Right kidney (tissue), 9 donors: ENCODE measurements at places on chromosomes 6 and 20.

DNA sequence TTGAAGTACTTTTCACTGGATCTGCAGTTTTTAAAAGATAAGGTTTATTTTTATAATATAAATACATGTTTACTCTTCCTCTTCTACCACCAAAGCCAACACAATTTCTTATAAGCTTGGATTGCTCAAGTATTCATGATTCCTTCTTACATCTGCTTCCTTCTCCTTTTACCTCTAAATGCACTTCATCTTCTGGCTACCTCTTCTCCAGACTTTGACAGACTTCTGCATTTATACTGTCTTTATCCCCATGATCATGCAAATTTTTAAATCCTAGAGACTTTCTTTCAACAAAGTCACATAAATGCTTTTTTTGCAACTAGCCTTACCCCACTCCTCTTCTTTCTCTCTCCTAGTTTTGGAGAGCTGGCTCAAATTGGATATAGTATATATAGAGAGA lies 142.9 kb downstream of the TFAP2B start:
- no peak for DNase-seq

GRCh38 chr20:36094497-36094896 lies 60.0 kb upstream of the EPB41L1 start:
- DNase-seq, result peak; percentile 39

DNA sequence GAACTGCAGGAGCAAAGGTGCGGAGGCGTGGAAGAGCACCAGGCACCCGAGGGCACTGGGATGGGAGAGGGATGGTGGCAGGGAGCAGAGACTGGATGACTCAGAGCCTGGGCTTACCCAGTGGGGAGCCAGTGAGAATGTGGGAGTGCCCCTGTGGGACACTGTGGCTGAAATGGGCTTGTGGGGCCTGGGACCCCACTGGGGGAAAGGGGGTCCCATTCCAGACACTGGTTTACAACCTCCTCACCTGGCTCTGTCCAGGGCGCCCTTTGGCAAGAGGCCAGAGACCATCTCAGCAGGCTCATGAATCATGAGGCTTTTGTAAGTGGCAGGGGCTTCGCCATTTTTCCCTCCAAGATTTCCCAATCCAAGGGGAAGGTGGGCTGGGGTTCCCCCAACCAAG lies 124.0 kb upstream of the MAFB start:
- no peak for DNase-seq

DNA sequence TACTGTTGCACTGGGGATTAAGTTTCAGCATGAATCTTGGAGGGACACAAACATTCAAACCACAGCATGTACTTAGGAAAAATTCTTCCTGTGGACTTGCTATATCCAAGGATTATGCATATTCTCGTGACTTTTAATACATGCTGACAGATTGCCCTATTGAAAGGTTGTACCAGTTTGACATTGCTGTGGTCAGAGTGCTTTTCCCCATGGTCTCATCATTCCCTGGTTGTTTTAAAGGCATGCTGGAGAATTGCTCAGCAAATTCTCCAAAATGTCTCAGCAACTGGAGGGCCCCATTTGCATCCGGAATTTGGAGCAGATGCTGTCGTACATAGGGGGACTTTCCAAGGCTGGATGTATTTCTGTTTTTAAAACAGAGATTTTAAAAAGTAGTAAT lies 7.4 kb downstream of the HECA start:
- no peak for DNase-seq

- DNase-seq, result peak; percentile 73
Measured at GRCh38 chr6:3751077-3751729, at the start of gene PXDC1. PXDC1 (minus strand) TSS chr6:3751713; CDS start chr6:3751531, 182 bp downstream.

DNA sequence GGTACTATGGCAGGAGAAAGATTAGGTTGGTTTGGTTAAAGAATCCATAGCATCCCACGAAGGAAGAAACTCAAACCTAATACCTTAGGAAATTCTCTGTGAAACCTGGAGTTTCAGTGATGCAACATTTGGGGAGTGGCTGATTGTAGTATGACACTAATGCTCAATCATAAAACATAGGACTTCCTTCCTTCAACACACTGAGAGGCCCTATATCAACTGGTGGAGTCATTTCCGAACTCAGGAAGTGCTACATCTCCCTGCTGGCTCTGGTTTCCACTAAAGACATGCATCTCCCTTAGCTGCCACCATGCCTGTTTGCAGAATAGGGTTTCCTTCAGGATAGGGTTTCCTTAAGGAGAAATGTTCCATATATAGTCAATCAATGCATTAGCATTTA lies 5.2 kb upstream of the MANEA start:
- no peak for DNase-seq

GRCh38 chr6:8821981-8822381 lies 386.6 kb upstream of the SLC35B3 start:
- DNase-seq, result no peak

GRCh38 chr20:44961870-44962267 lies 1.7 kb upstream of the TOMM34 start:
- DNase-seq, result no peak

GRCh38 chr20:53660078-53660909 lies 66.7 kb upstream of the ZNF217 start:
- peak; percentile 76 for DNase-seq

DNA sequence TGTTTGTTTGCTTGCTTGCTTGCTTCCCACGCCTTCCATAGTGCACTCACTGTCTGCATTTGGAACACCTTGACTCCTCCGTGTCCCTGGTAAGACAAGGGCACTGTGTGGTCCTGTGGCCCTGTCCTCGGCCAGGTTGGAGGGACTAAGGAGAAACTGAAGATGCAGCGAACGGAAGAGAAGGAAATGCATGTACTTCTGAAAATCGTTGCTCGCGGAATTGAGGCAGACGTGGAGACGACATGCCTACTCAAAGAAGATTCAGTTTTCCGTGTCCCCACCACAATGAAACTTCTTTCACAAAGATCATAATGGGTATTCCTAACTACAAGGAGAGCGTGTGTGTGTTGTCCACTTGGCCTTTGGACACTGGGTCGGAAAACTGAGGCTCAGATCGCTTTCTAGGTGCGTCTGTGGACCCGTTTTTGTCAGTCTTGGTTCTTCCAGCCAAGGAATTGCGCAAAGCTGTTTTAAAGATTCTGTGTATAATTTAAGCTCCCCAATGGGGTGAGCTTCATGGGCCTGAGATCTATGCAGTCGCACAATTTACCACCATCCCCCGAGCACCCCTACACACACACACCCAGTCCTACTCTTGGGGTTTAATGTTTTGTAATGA lies 120.4 kb upstream of the ZNF184 start:
- peak; percentile 36 for DNase-seq

GRCh38 chr6:31157513-31158139 lies at the start of gene CCHCR1:
CCHCR1 (minus strand) TSS chr6:31157802; CDS start chr6:31157600, 202 bp downstream.
- DNase-seq, result no peak

- no peak for DNase-seq
Measured at GRCh38 chr6:33947916-33948594, 144.3 kb upstream of the MLN start.

GRCh38 chr6:39806278-39806677 lies 14.1 kb downstream of the DAAM2 start:
- DNase-seq, result no peak

DNA sequence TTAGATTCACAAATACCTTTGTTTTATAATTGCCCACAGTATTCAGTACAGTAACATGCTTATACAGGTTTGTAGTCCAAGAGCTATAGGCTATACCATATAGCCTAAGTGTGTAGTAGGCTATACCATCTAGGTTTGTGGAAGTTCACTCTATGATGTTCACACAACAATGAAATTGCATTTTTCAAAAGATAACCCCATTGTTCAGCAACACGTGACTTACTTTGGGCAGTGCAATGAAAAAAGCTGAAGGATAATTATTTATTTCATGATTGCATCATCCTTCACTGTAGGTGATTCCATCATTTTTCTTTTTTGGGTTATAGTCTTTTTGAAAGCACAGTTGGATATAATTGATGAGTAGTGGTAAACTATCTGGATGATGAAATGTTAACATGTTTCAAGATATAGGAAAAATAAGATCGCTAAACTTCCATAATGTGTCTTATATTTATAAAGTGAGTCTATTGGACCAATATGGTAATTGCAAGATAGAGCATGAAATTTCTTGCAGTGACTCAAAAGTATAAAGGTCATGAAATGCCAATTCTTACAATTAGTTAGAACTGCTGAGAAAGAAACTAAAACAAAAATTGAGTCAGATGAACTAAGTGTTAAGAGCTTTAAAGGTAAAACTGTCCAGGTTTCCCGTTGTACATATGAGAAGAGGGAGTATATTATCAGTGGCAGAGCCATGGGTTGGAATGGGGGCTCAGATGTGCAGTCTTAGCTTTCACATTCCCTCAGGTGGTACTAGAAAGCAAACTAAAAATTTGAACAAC lies 164.4 kb downstream of the ZFAND3 start:
- DNase-seq, result no peak

GRCh38 chr6:107444277-107444676 lies 15.1 kb downstream of the PDSS2 start:
- no peak for DNase-seq

DNA sequence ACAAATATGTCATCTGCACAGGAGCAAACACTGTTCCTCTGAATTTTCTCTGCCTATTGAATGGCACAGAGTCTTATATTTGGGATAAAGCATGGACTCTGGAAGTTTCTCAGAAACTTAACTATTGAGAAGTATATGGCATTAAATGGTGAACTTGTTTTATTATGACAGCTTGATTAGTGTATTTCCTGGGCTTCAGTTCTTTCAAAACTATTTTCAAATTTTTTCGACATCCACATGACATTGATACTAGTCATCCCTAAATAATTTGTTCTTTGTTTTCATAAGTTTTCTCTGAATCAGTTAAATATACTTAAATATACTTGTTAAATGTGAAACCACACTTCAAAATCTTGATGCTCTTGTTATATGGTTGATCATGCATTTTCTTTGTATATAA lies 144.0 kb upstream of the TSHZ2 start:
- DNase-seq, result no peak

DNA sequence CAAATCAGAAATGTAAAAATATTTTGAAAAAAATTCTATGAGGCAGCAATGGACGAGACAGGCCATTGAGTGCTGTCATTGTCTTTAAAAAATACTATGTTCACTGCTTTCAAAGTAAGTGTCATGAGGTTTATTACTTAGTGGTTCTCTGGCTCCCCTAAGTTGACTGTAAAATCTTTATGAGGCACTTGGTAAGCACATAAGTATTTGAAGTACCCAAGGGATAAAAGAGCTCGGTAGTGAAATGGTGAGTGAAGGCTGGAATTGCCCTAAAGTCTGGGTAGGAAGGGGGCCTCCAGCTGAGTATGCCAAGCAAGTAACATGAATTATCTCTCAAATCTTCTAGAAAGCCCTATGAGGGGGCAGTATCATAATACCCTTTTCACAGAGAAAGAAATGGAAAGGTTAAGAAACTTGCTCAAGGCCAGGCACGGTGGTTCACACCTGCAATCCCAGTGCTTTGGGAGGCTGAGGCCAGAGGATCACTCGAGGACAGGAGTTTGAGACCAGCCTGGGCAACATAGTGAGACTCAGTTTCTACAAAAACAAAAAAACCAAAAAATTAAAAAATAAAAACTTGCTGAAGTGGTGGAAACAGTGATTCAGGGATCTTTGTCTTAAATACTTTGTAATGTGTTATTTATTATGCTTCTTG lies 5.5 kb upstream of the CTCFL start:
- DNase-seq, result no peak

DNA sequence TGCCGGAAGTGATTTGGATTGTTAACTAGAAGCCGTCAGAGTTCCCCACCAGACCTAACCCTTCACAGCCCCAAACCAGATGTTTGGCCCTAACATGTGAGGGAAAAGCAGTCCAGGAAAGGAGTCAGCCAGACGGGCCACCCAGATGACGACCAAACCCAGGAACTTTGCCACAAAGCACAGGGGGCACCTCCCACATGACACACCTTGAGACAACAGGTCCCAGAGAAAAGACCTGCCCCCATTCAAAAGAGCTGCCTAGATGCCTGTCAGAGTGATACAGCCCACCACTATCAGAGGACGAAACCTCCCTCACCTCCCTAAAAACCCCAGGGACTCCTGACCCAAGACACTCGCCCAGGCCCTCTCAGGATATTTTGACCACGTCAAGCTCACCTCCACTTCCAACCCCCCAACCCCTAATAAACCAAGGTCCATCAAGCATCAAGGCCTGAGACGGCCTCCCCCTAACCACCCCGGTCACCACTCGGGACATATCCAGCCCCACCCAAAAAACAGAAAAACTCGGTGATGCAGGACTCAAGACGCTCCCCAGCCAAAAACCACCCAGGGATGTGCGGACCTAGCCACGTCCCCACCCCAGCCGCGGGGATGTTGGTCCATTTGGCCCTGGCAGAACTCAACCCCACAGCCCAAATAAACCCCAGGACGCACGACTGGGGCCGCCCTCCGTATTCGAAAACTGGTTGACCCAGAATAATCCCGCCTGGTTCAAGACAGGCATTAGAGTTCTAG lies 662 bp downstream of the ZNF343 start:
- no peak for DNase-seq

GRCh38 chr6:35327349-35328027 lies 14.9 kb upstream of the PPARD start:
- peak; percentile 25 for DNase-seq

- no peak for DNase-seq
Measured at GRCh38 chr6:1901556-1901955, 291.8 kb downstream of the FOXC1 start.

GRCh38 chr20:6831461-6831860 lies 64.0 kb downstream of the BMP2 start:
- no peak for DNase-seq

DNA sequence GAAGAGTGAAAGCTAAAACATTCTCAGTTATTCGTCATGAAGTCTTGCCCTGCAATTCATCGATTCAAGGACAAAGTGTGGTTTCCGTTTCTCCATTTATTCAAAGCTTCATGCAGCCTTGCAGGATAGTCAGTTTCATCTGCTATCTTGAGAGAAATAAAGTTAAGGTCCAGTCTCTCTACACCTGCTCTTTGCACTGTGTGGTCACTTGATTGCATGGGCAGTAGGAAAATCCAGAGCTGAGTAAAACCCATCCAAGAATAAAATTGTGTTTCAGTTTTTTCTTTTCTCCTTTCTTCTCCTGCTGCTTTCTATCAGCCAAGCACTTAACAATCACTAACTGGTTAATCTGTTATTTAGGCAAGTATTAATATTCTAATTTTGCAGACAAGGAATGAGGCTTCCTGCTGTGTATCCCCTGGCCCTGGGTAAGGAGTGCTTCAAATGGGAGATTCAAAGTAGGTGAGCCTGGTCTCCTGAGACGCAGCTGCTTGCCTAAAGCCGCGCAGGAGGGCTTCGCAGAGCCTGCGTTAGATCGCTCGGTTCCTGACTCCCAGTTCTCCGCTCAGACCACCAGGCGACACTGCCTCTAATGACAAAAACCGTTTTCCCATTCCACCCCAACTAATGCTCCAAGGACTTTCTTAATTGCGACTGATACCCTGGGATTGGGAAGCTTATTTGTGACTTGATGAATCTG lies 808.3 kb downstream of the TFAP2A start:
- DNase-seq, result no peak

DNA sequence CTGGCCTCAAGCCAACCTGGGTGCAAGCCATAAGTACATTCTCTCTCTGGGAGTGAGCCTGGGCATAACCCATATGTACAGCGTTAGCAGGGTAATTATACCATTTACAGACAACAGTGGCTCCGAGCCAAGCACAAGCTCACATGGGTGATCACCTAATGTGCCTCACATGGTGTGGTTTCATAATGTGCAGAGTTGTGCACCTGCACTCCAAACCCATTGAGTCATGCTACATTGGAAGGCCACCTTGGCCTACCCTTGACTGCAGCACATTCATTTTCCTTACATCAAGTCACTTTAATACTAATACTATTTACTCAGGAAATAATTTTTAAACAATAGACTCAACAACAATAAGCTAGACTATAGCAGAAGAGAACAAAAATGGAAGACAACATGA lies 194.5 kb upstream of the PLN start:
- DNase-seq, result no peak
